ENCODE measurements at places on chromosomes 6 and 20. TPM values are rescaled to one million over a fixed set of nuclear protein-coding genes. Genes with fewer than 3 reads are reported as not detected.

GRCh38 chr20:32285621-32286371 is 8.3 kb downstream of the KIF3B start:
- DNase-seq: no peak

GRCh38 chr6:130183271-130184222 is 39.2 kb downstream of the SAMD3 start:
- DNase-seq: no peak

DNA sequence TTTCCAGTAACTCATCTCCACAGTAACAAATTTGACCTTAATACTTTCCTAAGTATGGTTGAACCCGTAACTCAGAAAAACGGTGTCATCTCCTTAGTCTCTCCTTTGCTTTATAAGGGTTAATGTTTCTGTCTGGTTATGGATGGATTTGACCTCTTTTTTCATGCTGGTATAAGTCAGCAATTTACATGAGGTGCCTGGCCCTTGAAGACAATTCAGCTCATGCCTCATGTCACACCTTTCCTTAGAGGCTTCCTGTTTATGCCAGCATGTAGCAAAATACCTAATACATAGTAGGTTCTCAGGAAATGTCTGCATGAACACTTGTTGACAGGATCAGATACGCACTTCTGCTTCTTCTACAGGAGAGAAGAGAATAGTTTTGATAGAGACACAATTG is 37.7 kb upstream of the C20orf144 start:
- DNase-seq: no peak

- no peak for DNase-seq
These were observed 17.9 kb downstream of the HLA-G start for GRCh38 chr6:29845405-29846006.

- no peak for DNase-seq
These were observed 21.9 kb upstream of the GSTA3 start for GRCh38 chr6:52931351-52931750.

EGFL8 gene
- total RNA-seq: 6.1 TPM

TNF gene
- total RNA-seq: 0.59 TPM
